HCT116 (cell line): ENCODE measurements at places on chromosomes 12 and 14.

- DNase-seq: no peak
Measured at GRCh38 chr12:131850856-131851559, 22.8 kb downstream of the MMP17 start.

DNA sequence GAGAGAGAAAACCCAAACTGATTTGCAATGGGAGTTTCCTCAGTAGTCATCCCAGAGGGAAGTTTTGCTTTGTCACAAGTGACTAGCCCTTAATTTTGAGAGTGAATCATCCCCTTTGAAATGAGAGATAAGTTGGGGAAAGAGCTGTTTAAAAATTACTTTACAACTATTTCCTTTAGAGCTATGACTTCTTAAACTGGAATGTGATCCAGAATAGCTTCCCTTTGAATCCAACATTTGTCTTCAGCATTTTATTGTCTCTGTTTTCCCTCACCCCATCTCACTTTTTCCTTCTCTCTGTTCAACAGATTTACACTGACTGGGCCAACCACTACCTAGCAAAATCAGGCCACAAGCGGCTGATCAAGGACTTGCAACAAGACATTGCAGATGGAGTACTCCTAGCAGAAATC lies 109.3 kb downstream of the NAV3 start:
- peak; percentile 85 for DNase-seq

- no peak for DNase-seq
Measured at GRCh38 chr14:85607651-85608081, 77.7 kb downstream of the FLRT2 start.

DNA sequence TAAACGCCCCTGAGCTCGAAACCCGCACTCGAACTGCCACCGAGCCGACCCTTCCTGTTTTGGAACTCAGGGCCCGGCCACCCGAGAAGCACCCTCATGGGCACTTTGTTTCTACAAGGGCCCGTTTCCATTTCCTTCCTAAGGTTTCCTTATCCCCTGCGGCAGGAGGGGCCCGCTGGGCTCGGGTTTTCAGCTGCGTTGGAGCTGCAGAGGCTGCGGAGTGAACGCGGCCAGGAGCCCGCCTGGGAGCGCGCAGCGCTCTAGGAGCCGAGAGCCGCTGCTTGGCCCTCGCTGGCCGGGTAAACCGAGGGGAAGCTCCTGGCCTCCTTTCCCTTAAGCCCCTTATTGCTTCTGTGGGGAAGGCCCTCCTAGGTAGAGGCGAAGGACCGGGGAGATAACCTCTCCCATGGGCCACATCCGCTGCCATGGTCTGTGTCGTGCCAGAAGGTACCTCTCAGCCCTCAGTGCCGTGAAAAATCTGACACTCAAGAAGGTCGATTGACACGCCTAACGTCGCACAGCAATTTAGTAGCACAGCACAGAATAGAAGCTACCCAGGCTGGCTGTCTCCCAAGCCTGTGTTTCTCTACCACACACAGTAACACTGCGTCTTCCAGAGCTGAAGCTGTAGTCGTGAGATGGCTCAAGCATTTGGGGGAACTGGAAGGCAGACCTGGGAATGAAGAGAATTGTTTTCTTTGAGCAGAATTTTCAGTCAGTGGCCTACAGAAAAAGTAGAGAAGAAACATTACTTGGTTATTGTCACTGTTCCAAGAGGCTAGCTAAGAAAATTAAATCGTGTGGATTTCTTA lies 12.9 kb upstream of the CALM1 start:
- no peak for DNase-seq

DNA sequence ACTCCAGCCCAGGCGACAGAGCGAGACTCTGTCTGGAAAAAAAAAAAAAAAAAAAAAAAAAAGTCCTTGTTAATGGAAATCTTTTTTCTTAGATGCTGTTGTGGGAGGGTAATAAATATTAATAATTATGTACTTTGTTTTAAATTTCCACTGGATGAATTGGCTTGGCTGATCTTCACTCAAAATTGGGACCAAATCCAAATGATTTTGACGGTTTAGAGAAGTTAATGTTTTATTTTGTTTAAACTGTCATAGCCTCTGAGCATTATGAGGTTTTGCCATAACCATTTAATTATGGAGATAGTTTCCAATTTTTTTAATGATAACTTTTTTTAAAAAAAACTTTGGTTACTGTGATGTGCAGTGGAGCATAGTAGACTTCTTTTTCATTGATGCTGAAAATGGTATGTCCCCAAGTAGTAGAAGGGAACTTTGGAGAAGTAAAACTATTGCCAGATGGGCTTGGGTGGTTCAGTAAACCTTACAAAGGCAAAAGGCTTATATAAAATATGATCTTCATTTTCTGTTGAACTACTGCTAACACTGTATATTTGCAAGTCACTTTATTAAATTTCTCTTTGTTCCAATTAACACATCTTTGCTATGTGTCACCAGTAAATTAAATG lies 3.9 kb upstream of the PMCH start:
- no peak for DNase-seq

DNA sequence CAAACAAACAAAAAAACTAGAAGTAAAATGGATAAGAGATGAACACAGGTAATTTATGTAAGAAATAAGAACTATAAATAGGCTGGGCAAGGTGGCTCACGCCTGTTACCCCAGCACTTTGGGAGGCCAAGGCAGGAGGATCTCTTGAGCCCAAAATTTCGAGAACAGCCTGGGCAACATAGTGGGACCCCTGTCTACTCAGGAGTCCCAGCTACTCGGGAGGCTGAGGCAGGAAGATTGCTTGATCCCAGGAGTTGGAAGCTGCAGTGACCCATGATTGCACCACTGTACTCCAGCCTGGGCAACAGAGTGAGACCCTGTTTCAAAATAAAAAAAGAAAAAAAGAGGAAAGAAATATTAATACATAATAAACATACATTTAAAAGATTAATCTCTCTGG lies 22.7 kb upstream of the ABCD4 start:
- no peak for DNase-seq

GRCh38 chr12:19778797-19779196 lies 339.5 kb downstream of the AEBP2 start:
- no peak for DNase-seq

DNA sequence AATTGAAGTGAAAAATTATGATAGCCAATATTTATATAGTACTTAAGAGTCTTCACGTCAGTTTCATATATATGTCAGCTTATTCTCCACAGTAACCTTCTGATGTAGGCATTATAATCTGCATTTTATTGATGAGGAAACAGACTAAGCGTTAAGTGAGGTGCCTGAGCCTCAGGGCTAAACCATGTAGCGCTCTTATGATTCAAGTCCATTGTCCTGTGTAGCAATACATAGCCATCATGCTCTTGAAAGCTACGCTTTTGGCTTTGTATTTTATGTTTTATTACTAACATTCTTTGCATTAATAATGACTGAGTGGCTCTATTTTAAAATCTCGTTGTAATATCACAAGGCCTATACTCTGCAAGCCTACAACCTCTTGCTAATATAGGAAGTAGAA lies 79.0 kb downstream of the ANO6 start:
- DNase-seq: no peak

DNA sequence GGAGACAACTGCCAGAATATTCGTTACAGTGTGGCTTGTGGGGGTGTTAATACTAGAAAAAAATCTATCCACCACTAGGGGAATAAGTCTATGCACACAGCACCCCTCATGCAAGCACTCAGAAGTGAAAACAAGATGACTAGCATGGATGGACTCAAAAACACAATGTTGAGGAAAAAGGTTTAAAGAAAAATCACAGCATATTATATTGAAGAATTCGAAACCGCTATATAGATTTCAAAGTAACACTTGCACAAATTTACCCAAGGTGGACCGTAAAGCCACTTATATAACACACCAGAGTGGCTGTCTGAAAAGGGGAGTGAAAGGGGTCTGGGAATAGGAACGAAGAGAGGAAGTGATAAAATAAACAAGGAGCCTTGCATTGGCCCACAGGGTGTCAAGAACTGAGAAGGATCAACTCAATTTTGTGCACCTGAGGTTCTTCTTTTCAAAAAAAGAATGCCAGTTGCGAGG lies 544 bp downstream of the ABCD4 start:
- no peak for DNase-seq

- peak; percentile 36 for DNase-seq
Measured at GRCh38 chr14:72665259-72665658, 228.6 kb downstream of the DPF3 start.

- DNase-seq: no peak
Measured at GRCh38 chr12:124687174-124687902, 119.9 kb upstream of the NCOR2 start.

- no peak for DNase-seq
Measured at GRCh38 chr14:56172571-56172971, 54.4 kb downstream of the PELI2 start.
